Activated effector memory CD4-positive, alpha-beta T cell treated with Interleukin-2 at 50 U/mL for 16 hours (primary cell): ENCODE measurements at places on chromosomes 3 and 15.

- no peak for DNase-seq
Observed at GRCh38 chr3:85258819-85259218, 300.0 kb downstream of the CADM2 start.

DNA sequence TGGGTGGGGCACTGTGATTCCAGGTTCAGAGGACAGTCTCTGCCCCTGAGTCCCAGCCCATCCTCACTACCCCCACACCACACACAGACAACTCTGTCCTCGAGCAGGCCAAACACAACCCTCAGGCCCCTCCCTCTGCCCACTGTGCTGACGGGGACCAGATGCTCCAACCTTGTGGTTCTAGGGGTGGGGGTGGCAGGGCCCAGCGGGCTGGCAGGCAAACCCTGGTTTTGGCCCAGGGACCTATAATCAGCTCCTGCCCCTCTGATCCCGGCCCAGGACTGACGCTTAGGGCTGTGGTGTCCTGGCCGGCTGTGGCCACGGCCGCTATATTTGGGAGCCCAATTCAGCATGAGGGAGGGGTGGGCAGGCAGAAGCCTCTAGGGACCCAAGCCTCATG, 5.0 kb upstream of the MYL3 start:
- no peak for DNase-seq

DNA sequence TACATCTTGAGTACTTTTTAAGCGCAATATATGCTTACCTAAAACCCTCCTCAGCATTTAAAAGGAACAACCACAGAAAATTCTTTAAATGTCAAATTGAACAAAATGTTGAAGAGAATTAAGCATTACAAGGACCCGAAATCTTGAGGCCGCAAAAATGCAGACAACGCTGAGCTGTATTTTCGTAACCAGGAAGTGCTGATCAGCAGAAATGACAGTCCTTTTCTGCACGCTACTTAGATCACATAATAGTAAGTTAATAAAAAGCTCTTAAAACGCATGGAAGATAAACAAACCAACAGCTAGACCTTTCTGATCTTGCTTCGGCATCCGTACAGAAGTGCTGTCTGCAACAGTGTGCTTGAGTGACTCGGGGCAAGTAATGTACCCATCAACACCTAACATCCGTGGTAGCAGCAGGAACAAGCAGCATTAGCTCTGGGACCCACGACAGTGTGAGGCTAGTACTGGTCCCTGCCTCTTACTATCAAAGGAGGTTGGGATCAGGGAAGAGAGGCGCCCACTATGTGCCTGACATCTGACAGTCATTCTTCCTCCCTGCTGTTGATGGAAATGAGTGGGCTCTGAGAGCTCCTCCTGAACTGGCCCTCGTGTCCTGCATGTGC, 1.8 kb upstream of the SSUH2 start:
- no peak for DNase-seq

DNA sequence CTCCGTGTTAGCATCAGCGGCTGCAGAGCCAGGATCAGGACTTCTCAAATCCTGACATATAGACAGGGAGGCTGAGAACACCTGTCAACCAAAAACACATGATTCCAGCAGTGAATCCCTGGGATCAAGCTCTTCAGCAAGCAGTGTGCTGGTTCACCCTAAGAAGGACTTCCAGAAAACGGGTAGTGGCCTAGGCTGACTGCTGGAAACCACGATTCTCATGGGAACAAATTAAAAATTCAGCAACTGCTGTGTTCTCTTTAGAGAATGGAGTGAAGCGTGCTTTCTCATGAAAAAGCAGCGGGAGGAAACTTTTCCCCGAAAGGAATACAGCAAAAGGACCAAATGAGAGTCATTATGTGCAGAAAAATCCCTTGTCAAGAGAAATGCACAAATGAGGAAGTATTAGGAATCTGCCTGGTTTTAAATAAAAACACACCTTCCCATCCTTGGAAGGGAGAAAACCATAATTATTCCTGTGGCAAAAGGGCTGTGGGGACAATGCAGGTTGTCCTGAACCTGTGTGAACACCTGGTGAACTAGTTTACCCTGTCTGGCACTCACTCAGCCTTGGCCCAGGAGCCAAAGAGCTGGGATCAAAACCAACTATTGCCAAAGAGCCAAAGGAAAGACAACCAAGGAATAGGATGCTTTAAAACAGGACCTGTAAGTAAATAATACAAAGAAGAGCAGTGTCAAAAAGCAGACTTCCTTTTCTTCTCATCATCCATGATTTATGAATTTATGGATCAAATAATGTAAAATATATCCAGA, 13.4 kb downstream of the IL12A start:
- no peak for DNase-seq

DNA sequence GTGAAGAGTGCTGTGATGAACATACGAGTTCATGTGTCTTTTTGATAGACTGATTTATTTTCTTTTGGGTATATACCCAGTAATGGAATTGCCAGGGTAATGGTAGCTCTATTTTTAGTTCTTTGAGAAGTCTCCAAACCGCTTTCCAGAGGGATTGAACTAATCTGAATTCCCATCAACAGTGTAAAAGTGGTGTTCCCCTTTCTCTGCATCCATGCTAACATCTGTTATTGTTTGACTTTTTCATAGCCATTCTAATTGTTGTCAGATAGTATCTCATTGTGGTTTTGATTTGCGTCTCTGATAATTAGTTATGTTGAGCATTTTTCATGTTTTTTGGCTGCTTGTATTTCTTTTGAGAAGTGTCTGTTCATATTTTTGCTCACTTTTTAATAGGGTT, 54.8 kb upstream of the UTS2B start:
- no peak for DNase-seq

GRCh38 chr3:143066033-143066432, 53.5 kb upstream of the CHST2 start:
- DNase-seq = no peak

DNA sequence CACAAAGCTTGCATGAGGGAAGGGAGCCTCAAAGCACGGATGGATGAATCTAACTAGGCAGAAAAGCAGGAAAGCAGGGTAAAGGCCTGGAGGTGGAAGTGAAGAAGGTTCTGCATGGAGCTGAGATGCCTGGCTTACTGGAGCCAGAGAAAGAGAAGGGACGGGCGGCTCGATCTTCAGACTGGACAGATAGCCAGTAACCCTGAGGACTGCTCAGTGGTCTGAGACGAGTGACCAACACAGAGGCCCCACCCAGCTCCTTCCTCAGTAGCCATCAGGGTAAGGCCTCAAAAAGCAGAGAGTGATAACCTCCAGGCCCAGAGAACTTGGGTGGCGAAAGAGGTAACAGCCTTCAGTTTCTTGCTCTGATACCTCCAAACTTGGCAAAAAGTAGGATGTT, 6.4 kb downstream of the CLN6 start:
- DNase-seq = no peak

GRCh38 chr3:177443469-177443868, 246.2 kb upstream of the TBL1XR1 start:
- no peak for DNase-seq

DNA sequence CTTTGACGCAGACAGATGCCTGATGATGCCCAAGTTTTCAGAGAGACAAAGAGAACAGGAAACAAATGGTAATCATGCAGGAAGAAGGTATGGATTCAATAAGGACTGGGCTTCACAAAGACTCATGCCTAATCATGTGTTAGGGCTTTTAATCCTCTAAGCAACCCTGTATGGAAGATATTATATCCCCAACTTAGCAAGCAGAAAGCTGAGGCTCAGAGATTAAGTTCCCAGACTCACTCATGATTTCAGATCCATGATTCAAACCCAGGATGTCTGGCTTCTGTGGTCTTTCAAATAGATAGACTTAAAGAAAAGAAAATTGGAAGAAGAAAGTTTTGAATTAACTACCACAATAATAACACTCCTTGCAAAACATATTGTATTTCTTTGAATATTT, 4.1 kb upstream of the CLASP2 start:
- DNase-seq = no peak

DNA sequence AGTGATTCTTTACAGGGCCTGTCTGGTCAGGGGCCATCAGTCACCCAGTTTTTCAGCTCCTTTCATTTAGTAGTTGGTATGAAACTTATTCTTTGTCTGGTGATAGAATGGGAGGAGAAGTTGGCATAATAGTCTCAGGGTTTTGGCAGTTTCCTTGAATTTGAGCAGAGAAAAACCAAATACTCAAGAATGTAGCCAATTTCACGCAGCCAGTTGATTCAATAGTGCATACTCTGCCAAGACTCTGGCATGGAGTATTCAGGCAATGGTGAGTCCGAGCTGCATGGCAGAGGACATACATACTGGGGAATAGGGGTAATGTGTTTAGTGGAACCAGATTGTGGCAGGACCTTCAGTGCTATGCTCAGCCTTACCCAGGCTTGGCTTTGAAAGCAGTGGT, 118.3 kb downstream of the GALK2 start:
- DNase-seq = no peak

DNA sequence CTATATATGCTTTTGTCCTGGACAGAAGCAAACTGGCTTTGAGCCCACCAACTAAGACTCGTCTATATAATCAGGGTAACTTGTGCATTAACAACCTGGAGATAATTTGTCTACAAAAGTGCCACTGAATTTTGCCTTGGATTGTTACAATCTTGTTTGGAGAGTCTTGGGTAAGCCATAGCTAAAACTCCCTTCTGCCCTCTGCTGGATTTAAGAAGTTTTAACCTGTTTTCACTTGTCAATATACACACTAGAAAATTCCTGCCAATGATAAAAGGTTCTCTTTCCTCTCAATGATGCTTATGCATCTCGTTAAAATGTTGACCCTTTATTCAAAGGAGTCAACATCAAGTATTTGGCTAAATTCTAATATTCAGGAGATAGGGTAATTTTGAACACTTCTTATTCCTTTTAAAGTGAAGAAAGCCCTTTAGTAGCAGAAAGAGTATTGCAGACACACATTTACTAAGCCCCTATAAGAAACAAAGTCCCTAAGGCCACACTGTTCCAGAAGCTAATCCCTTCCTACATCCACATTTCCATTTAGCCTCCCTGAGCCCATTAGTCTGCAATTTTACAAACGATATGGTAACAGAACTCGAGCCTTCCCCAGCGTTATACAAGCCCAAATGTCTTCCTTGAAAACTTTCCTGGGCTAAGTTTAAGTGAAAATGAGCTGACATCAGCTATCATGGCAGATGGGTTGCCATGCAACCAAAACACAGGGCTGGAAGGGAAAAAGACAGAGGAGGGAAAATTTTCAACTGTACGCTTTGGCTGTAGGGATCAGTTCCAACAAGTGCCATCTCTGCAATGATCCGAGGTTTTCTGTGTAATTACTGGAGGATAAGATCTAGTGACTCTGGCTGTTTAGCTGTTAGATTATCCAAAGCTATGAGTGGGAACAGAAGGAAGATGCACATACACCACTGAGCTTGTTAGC, 75.9 kb upstream of the FGF12 start:
- no peak for DNase-seq

DNA sequence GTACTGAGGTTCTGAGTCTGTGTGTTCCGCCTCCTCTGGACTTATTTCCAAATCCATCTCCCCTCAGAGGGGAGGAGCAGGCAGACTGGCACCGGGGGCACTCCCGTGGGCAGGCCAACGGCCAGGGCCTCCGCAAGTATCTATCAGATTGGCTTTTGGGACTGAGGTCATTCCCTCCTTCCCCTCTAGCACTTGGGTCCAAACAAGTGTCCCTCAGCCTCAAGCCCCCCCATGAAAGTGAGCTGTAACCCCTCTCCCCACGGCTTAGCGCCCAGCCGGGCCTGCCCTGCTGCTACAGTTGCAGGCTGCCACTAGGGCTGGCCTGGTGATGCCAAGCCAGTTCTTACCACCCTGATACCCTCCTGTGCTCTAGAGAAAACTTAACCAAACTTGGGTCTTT, 17.4 kb downstream of the ITGA11 start:
- DNase-seq = no peak

DNA sequence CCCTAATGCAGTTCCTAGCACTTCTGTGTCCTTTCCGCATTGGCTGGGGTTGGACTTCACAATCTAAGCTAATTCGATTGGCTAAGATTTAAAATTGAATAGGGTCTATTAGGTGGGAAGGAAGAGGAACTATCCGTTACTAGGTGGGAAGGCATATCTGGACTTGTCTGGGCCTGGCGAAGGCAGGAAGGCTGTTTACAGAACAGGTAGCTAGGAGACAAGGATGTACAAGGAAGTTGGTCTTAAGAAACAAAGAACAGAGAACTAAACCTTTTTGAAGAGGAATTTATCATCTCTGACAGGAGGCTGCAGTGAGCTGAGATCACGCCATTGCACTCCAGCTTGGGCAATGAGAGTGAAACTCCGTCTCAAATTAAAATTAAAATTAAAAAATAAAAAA, 17.3 kb upstream of the ATG7 start:
- no peak for DNase-seq

DNA sequence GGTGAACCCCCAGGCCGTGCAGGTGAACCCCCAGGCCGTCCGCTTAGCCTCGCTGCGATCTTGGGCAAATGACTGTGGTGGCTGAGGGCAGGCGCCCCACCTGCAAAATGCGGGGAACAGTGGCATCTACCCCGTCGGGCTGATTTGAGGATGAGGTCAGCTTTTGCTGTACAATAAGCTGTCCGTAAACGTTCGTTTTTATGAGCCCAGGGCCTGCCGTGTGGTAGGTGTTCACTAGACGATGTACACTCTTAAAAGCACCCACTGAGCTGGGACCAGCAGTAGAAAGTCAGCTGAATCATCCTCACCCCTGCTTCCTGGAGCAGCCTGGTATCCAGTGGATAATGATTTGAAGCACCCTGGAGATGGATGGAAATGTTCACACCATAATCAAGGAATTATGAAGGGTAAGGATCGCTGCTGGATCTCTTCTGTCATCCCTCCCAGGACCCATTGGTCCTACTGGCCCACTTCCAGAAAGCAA, 943 bp upstream of the PCSK6 start:
- DNase-seq = no peak

- no peak for DNase-seq
Observed at GRCh38 chr15:40823572-40824343, 4.8 kb downstream of the PPP1R14D start.

DNA sequence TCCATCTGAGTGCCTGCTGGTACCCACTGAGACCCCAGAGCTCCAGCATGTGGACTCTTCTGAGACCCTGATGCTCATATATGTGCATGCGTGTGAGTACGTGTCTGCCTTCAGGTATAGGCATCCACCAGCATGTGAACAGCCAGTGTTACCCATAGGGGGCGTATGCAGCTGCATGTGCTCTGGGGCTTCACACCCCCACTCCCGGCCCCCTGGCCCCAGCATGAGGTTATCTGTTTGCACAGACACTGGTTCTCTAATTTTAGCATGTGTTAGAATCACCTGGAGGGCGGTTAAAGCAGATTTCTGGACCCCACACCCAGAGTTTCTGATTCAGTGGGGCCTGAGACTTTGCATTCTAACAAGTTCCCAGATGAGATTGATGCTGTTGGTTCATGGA, 824 bp upstream of the CILP start:
- DNase-seq = no peak

GRCh38 chr3:26636096-26636727, 13.6 kb downstream of the LRRC3B start:
- DNase-seq = no peak

GRCh38 chr3:146161663-146162002, 649 bp upstream of the PLOD2 start:
- DNase-seq = no peak

DNA sequence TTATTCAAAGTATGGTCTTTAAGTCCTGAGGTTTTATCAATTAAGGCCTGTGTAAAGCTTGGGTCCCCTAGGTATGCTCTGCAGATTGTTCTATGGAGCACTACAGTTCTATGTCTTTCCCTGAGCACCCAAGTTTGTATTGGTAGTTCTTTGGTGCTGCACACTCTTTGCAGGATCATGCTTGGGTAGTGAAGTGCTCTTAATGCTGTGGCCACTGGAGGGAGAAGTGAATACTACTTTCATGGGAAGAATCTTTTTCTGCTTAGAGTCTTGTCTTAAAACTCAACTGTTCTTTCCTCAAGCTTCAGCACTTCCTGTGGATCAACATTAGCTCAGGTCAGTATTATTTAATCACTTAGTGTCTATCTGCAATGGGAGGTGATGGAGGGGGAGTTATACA, 93.6 kb upstream of the CFAP20DC start:
- no peak for DNase-seq
